T-helper 17 cell (primary cell): ENCODE measurements at places on chromosomes 3 and 15.

DNA sequence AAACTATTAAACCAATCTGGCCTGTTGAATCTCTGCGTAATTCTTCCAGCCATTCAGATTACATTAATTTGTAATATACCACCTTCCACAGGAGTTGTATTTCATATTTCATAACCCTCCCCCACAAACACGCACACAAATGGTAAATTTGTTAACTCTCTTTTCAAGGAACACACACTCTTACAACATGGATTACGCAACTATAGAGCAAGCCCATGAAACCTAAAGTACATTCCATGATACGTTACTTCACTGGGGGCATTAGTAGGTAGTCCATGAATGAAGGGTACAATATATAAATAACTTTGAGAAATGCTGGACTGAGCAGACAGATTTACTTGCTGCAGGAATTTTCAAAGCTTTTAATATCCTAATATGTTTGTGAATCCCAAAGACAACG, 65.0 kb downstream of the TRIM69 start:
- DNase-seq: no peak

DNA sequence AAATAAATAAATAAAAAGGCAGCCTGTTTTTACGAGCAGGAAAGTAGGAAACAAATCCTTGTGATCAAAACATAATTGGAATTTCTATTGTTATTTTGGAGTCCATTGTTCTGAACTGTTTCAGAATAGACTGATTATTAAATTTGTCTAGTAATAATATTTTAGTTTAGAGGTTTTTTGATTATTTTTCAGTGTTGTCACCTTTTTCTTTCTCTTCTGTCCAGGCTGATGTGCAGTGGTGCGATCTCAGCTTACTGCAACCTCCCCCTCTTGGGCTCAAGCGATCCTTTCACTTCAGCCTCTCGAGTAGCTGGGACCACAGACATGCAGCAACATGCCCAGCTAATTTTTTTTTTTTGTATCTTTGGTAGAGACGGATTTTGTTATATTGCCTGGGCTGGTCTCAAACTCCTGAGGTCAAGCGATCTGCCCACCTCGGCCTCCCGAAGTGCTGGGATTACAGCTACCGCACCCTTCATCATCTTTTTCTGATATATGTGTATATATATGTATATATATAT, 38.0 kb downstream of the KAT2B start:
- DNase-seq: no peak

DNA sequence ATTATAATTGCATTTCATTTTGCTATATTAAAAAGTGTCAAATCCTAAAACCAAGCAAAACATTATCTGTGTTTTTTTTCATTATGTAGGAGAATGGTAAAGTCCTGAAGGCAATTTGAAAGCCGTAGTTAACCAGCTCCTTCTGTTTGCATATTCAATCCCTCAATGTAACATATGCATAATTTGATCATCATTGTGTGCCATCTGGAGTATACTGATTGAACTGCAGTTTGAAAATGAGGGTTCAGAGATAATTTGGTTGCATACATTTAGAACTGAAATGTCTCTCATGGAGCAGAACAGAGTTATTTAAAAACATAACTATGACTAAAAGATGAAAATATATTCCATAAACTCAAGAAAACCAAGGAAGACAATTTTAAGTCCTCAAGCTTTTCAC, 518.6 kb downstream of the GBE1 start:
- no peak for DNase-seq

- DNase-seq: no peak
These were observed 687.0 kb upstream of the NECTIN3 start for GRCh38 chr3:110384601-110385000.

DNA sequence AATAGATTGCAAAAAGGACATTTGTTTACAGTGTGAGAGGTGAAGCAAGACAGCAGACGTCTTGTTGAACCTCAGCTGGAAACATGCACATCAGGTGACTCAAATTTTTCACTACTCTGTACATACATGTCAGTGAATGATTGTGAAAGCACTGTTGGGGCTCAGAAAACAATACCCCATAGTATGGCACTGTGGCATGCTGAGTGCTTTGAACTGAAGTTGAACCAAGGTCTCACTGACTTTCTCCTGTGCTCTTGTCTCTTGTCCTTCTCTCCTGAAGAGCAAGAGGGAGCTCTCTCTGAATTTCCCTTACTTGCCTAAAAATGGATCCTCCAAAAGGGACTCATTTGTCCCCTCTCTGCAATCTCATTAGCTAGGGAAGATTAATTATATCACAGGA, 24.5 kb upstream of the NEDD4 start:
- DNase-seq: no peak

DNA sequence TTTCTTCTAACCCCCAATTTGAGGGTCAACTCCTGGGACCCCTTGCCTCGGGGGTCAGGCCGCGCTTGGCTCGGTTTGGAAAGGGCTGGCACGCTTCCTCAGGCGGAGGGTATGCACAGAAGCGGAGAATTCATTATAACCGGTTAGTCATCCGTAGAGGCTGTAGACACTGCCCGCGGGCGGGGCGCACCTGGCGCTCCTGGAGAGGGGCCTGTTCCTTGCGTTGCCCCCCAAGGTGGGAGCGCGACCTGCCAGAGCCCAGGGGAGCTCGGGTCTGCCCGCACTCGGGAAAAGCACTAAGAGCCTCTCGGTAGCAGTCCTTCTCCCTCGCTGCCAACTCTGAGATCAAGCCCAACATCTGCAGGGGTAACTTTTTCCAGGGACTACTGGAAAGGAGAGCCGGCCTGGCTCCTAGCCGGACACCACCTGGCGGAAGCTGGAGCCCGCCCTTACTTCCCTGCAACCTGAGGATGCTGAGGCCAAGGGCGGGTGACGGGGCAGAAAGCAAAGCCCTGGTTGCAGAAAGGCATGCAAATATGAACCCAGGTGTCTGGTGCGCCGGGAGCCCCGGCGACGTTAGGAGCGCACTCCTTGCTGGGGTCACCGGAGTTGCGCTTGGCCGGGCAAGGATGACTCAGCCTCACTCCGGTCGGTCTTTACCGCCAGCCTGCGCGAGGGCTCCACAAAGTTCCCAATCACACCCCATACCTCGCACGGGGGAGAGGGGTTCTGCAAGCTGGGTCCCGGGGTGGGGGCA, 1.5 kb upstream of the CACNA2D3 start:
- DNase-seq: no peak

DNA sequence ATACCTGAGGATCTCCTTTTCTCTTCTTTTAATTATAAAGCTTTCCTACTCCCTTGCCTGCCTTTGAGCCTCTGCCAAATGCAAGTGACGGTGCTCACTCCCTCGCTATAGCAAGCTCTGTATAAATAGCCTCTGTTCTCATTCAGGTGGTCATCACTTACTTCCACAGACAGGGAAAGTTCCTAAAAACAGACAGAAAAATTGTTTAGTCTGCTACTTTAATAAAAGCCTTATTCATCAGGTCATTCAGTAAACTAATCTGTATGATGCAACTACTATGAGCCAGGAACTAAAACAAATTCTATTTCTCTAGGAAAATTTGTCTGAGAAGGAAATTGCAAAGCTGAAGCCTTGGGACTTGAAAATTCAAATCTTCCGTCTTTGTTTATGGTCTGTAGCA, 10.2 kb upstream of the DLG1 start:
- no peak for DNase-seq

DNA sequence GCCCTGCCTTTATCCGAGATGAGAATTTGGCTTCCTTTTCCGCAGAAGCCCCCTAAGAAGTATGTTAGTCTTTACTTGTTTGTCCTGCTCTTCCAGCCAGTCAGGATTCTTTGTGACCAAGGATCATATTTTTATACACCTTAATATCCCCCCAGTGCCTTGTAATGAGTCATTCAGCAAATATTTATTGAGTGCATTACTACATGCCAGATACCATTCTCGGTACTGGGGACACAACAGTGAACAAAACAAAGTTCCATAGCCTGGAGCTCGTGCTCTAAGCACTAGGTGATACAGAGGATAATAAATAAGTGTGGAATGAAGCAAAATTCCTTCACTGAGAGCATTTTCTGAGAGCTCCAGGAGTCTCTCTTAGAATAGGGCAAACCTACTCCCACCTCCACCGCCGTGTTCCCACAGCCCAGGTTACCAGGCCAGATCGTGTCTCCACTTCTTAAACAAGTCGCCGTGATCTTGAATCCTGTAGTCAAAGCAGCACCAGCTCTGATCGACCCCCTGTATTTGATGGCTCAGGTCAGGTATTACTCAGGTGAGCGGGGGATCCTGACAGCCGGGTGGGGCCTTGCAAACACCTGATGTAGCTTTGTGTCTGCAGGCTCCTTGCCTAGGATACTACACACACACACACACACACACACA, 18.5 kb downstream of the TTC21A start:
- no peak for DNase-seq

GRCh38 chr3:21528291-21528995, 222.6 kb downstream of the ZNF385D start:
- no peak for DNase-seq

GRCh38 chr15:51281368-51281967, 56.9 kb downstream of the CYP19A1 start:
- no peak for DNase-seq

GRCh38 chr3:107436029-107436428, 58.8 kb downstream of the CCDC54 start:
- DNase-seq: no peak

DNA sequence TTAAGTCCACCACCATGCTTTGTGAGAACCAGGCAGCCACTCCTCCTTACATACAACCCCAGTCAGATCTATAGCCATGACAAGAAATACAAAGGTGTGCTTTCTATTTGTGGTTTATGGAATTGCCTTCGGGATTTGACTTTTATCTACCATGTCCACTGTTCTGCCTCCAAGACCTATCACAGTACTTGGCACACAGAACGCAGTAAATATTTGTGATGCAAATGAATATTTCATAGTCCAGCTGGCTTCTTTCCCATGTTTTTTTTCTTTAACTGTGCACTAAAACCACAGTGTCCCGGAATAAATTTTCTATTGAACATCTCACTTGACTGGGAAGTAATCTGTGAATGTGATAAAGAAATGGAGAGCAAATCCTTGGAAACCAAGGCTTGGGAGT, 314.7 kb downstream of the RORA start:
- DNase-seq: no peak

- no peak for DNase-seq
These were observed 241.6 kb upstream of the KBTBD8 start for GRCh38 chr3:66756468-66757036.

DNA sequence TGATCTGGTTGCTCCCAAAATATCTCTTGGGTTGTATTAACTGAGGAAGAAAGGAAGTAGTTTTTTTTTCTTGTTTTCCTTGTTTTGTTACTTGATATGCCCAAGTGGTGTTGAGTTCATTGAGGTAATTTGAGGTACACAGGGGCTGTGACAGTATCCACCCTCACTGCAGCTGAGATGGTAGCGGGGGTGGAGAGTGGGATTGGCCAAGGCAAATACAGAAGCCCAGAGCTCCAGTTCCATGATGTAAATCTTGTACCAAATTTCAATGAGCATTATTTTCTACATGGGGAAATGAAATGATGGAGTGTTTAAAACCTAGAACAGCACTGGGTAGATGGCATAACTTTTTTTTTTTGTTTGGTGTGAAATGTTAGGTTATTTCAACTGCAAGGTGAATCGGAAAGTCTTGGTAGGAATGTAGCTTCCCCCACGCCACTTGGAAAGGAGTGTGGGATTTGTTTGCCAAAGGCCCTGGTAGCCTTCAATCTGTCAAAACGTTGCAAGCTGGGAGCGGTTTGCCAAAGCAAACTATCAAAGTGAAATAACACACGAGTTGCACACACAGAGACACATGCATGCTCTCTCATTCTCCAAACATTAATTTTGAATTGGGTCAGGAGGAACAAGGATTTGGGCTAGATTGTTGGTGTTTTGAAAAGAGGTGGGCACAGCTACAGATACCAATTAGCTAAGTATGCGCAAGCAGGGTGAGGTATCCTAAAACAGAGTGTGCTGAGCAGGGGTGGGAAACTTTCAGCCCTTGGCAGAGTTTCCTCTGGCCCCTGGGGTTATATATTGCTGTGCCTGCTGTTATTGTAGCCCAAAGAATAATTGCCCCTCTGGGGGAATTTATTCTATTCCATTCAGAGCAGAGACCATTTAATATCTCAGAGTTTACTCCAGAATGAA, 34.6 kb downstream of the THSD4 start:
- DNase-seq: no peak

GRCh38 chr15:71391421-71392088, 276.3 kb downstream of the THSD4 start:
- DNase-seq: no peak

DNA sequence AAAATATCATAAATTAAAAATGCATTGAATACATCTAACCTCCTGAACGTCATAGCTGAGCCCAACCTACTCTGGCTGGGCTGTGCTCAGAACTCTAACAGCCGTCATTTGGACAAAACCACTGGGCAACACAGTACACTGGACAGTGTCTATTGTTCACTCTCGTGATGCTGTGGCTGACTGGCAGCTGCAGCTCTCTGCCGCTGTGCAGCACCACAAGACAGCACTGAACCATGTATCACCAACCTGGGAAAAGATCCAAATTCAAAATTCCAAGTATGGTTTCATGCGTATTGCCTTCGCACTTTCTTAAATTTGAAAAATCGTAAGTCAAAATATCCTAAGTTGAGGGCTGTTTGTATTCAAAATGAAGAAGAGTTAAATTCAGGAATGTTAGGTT, 145.1 kb upstream of the CNTN4 start:
- DNase-seq: no peak

DNA sequence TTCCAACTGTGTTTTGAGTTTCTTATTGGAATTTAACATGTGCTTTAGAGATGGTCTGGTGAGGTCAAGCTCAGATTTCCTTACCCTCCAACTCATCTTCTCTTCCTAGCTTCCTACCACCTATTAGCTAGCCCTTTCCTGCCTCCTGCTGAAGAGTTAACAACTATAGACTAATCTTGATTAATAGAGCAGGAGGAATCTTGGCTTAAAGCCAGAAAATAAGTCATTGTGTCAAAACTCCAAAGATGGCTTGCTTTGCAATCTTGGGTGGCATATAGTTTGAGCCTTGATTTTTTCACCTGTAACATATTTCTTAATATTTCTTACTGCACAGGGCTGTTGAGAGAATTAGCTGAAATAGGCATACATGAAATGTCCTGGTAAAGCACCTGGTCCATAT, 27.3 kb downstream of the BCL2L10 start:
- no peak for DNase-seq
